Stimulated activated CD8-positive, alpha-beta memory T cell treated with anti-CD3 and anti-CD28 coated beads, Interleukin-7, amount 100 ng/mL, for 48 hours (primary cell): ENCODE measurements at places on chromosomes 1 and 21.

DNA sequence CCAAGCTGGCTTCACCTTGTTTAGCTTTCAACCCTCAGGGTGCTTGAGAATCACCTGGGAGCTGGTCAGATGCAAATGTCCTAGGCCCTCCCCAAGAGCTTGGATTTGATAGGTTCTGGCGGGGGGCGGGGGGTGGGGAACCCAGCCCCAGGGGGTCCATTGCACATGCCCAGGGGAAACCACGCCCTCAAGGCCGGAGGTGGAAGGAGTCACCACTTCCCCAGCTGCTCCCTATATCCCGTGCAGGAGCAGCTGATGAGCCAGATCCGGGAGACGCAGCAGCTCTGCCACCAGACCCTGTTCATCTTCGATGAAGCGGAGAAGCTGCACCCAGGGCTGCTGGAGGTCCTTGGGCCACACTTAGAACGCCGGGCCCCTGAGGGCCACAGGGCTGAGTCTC, 5.8 kb downstream of the TOR3A start:
- no peak for DNase-seq

DNA sequence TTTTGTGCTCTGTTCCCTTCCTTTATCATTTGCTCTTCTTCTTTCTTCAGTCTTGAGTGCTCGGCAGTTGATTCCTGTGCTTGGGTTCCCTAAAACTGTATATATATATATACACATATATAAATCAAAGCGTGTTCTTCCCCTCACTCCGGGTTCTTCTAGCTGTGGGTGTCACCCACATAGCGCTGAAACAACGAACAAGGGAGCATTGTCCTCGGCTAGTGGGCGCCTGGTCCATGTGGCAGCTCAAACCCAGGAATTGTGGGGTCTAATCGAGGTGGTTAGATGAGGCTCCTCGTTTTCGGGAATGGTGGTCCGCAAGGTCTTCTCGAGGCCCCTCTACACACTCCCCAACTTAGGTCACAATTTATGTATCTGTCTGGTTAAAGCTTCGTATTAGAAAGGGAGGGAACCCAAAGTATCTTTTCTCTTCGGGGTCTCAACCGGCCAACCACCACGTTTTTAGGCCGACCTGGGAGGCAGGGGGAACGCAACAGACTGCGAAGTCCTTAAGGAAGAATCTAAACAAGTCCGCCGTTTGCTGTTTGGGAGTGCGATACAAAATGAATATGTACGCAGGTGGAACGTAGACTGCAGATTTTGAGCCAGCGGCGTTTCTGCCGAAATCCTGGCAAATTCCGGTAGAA, 504 bp upstream of the SDHC start:
- no peak for DNase-seq

DNA sequence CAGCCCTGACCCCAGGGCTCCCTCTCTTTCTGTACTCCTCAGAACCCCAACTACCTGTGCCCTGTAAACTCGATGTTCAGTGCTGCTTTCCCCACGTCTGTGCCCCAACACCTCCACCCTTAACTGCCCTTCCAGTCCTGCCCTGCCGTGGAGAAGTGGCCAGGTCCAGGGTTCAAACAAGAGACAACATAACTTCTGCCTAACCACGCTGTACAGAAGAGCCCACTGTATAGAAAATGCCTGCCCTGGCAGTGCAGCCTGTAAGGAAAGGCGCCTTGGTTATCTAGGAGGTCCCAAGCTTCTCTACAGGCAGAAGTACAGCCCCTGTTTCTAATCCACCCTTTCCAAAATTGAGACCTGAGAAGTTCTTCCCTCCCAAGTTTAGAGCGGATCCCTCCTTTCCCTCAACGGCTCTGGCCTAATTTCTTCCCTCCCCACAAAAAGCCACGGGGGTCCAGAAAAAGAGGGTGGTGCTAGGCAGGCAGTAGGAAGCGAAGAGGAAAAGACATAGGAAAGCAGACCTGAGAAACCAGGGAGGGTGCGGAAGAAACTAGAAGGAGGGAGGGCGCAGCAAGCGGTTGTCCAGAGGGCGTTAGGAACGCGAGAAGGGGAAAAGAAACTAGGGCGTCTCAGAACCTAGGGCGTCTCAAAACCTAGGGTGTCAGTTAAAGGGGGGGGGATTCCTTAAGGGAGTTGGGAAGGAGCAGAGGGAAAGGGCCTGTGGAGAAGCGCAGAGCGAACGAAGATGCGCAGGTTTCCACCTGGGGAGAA, 3.2 kb downstream of the DMRTA2 start:
- DNase-seq = no peak

- DNase-seq = no peak
Measured at GRCh38 chr1:108120163-108120562, 80.0 kb downstream of the SLC25A24 start.

- DNase-seq = no peak
Measured at GRCh38 chr1:41789661-41790330, 128.9 kb downstream of the HIVEP3 start.
